Aorta (tissue), 5 donors: ENCODE measurements at places on chromosomes 12 and 14.
A peak's percentile ranks its signal among the peaks of the same experiment; 100 is the strongest.

DNA sequence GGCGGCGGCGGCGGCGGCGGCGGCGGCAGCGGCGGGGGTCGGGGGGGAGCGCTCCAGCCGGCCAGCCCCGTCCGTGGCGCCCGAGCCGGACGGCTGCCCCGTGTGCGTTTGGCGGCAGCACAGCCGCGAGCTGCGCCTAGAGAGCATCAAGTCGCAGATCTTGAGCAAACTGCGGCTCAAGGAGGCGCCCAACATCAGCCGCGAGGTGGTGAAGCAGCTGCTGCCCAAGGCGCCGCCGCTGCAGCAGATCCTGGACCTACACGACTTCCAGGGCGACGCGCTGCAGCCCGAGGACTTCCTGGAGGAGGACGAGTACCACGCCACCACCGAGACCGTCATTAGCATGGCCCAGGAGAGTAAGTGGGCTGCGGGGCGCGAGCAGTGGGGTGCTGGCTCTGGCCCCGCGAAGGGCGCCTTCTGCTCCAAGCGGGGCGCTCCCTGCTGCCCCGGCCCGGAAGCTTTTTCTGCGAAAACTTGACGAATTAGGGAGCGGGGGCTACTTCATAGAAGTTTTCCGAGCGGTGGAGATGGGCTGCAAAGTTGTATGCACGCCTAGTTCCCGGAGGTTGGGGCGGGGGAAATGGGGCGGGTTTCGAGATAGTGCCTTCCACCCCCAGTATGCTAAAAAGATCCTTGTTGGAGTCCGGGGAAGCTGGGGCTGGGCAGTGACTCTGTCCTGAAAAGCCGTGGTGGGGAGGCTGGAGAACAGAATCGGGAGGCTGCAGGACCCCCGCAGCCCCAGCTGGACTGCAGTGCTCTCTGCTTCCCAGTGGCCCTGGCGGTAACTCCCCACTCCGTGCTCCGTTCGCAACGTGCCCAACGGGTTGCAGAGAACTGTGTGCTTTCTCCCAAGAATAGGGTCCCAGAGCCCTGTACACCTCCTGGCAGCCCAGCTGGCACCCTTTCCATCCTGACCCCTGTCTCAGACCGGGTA, 751 bp downstream of the GDF11 start:
- peak overlapping the region; percentile 75 for H3K4me3 ChIP-seq
- peak; percentile 87 for DNase-seq
- no peaks in the 10 kb centered on the region for H3K27me3 ChIP-seq
- H3K4me1 ChIP-seq, result no peaks in the 10 kb centered on the region
- H3K27ac ChIP-seq, result no peak overlapping the region

GRCh38 chr12:52423661-52424500, 10.3 kb downstream of the KRT75 start:
- H3K36me3 ChIP-seq, result no peaks in the 10 kb centered on the region
- H3K27ac ChIP-seq, result no peak overlapping the region
- H3K27me3 ChIP-seq, result no peaks in the 10 kb centered on the region
- no peak overlapping the region for H3K4me3 ChIP-seq
- no peak for DNase-seq

DNA sequence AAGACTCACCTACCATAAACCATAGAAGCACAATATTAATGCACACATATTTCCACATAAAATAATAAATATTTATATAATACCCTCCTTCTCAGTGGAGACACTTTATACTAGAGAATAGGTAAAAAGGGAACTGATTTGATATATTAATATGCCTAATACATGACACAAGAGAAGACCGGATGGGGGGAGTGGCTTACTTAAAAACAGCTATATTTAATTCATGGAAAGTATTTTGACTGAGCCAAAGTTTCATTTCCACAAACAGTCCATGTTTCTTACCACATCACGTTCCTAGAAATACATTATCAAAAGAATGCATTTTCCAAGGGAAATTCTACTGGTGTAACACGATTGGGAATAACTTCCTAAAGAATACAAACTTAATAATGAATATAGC, 63.4 kb downstream of the ITPR2 start:
- DNase-seq, result no peak
- peaks cover 2% of the 10 kb centered on the region for H3K36me3 ChIP-seq
- H3K27ac ChIP-seq, result no peak overlapping the region
- H3K4me1 ChIP-seq, result no peaks in the 10 kb centered on the region

DNA sequence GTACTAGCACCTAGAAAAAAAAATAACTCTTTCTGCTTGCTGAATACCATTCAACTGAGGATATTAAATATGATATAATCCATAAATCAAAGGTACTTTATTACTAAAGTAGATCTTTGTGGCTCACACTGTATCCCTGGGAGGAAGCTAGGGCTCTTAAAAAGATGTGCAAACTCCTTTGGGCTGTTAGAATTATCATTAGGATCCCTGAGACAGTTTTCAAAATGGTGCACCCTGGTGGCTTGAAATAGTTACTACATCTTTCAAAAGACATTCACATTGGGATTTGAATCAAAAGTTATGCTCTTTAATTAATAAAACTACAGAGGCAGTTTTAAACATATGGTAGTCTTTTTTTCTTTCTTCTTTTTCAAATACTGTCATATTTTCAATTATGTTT, 228.5 kb upstream of the G2E3 start:
- H3K36me3 ChIP-seq, result no peaks in the 10 kb centered on the region
- no peak overlapping the region for H3K27ac ChIP-seq
- H3K27me3 ChIP-seq, result no peaks in the 10 kb centered on the region
- H3K4me3 ChIP-seq, result no peak overlapping the region
- H3K4me1 ChIP-seq, result no peaks in the 10 kb centered on the region
- DNase-seq, result no peak

DNA sequence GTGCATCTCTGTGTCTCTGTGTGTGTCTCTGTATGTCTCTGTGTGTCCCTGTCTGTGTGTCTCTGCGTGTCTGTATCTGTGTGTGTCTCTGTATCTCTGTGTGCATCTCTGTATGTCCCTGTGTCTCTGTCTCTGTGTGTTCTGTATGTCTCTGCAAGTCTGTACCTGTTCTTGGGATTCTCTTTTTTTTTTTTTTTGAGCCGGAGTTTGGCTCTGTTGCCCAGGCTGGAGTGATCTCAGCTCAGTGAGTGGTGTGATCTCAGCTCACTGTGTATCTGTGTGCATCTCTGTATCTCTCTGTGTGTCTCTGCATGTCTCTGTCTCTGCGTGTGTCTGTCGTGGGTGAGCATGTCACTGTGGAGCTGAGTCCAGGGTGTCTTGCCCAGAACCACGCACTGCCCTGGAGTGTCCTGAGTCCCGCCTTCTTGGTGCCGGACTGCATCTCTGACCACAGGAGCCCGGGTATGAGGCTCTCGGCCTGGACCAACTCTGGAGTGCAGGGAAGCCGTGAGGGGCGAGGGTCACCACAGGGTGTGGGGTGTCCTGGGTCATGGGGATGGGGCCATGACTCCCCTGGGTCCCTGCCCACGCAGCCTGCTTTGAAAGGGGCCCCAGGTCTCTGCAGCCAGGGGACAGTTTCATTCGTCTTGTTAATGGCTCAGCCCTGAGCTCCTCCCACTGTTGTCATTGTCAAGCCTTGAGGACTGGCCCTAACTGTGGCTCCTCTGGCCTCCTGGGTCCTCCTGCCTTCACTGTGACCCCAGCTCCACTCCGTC, 11.8 kb downstream of the MYL2 start:
- no peak for DNase-seq
- H3K4me1 ChIP-seq, result no peaks in the 10 kb centered on the region
- H3K27ac ChIP-seq, result no peak overlapping the region
- H3K36me3 ChIP-seq, result no peaks in the 10 kb centered on the region

DNA sequence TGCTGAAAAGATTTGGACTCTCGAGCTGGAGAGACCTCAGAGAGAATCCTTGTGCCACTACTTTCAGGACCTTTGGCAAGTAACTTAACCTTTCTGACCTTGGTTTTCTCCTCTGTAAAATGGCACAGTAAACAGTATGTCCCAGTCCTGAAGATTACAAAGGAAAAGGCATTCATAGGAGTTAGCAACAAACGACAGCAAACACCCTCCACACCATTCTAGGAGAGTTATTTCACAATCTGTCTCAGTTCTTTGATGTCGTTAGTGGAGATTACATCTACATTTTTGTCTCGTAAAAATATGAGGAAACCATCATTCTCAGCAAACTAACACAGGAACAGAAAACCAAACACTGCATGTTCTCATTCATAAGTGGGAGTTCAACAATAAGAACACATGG, 205.7 kb downstream of the ITPR2 start:
- no peak for DNase-seq
- H3K36me3 ChIP-seq, result peaks cover 3% of the 10 kb centered on the region
- H3K27me3 ChIP-seq, result no peaks in the 10 kb centered on the region
- no peaks in the 10 kb centered on the region for H3K4me1 ChIP-seq
- H3K27ac ChIP-seq, result no peak overlapping the region
- H3K4me3 ChIP-seq, result no peak overlapping the region

DNA sequence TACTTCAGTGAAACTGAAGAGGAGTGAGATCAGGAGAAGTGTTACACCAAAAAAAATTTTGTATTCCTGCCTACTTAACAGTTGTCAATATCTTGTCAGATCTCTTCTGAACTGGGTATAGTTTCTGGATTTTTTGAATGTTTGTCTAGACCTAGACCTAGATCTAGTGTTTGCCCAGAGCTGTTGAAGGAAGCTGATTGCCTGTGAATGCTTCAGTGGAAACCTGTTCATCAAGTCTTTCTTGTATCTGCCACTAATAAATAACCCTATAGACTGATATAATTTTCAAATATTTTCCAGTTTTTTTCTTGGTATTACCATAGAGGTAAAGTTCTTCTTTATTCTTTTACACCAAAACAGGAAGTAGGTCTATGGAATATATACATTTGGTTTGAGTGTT, 781.5 kb upstream of the FBXO33 start:
- H3K4me3 ChIP-seq, result no peak overlapping the region
- no peaks in the 10 kb centered on the region for H3K27me3 ChIP-seq
- H3K27ac ChIP-seq, result no peak overlapping the region
- no peaks in the 10 kb centered on the region for H3K36me3 ChIP-seq
- no peak for DNase-seq

DNA sequence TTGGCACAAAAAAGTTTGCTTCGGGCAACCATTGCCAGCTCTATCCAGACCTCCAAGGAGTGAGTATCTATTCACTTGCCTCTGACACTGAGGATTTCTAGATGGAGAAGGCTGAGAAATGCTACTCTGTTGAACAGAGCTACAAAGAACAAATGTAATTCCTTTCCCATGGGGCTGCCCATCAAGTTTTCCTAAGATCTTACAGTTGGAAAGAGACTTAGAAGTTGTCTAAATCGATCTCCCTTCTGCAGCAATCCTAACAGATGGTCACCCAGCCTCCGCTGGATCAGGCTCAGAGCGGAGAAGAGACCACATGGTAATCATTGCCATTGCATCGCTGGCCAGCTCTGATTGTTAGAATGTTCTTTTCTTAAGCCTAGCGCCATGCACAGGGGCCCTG, 110.1 kb upstream of the BCL2L14 start:
- H3K36me3 ChIP-seq, result no peaks in the 10 kb centered on the region
- no peak overlapping the region for H3K27ac ChIP-seq
- no peak overlapping the region for H3K4me3 ChIP-seq

DNA sequence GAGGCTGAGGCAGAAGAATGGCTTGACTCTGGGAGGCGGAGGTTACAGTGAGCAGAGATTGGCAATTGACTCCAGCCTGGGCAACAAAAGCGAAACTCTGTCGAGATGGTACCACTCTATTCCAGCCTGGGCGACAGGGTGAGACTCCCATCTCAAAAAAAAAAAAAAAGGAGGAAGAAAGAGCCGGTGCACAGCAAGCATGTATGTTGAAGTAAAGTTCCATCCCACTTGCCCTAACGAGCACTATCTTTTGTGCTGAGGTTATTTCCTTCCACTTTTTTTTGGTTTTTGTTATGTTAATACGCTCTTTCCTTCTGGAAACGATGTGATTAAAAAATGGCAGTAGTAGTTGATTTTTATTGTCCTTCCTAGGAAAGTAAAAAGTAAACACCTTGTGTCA, 19.5 kb upstream of the GOLGA5 start:
- H3K4me1 ChIP-seq, result no peaks in the 10 kb centered on the region
- H3K36me3 ChIP-seq, result no peaks in the 10 kb centered on the region
- no peak overlapping the region for H3K27ac ChIP-seq
- no peaks in the 10 kb centered on the region for H3K27me3 ChIP-seq

GRCh38 chr14:22781301-22781991, 15.0 kb downstream of the OXA1L start:
- H3K36me3 ChIP-seq, result no peaks in the 10 kb centered on the region
- no peak overlapping the region for H3K4me3 ChIP-seq
- H3K4me1 ChIP-seq, result no peaks in the 10 kb centered on the region
- no peak for DNase-seq

- H3K4me3 ChIP-seq, result no peak overlapping the region
- no peaks in the 10 kb centered on the region for H3K27me3 ChIP-seq
- H3K4me1 ChIP-seq, result no peaks in the 10 kb centered on the region
Observed at GRCh38 chr12:53287741-53288216, 7.6 kb upstream of the PFDN5 start.

DNA sequence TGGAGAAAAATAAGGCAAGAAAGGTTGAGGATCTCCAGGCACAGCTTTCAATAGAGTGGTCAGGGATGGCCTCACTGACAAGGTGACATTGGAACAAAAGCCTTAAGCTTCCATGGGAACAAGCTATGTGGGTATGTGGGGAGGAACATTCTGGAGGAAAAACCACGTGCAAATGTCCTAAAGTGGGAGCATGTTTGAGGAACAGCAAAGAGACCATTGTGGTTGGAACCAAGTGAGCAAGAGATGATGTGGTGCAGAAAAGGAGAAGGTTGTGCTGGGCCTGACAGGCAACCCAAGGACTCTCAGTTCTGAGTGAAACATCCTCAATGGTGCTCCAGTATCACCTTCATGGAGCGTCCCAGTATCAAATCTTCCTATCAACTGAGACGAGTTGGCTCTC, 184.0 kb downstream of the CAND1 start:
- H3K36me3 ChIP-seq, result no peaks in the 10 kb centered on the region
- no peak overlapping the region for H3K27ac ChIP-seq
- H3K4me3 ChIP-seq, result no peak overlapping the region
- H3K27me3 ChIP-seq, result no peaks in the 10 kb centered on the region
- no peaks in the 10 kb centered on the region for H3K4me1 ChIP-seq

DNA sequence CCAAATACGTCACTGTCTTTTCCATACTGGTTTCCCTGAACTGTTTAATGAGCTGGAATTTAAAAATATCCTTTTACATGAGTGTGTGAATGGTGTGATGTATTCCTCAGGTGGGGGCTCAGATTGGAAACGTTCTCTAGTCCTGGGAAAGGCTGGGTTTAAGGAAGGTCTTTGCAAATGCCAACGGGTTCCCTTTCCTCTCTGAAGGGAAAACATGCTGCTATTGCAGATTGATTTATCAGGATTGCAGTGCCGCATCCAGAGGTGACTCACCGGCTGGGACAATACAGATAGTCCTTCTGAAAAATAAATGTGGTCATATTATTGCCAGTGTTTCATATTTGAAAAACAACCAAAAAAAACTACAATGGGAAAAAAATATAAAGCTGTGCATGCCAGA, 193.1 kb upstream of the FLRT2 start:
- no peak for DNase-seq
- no peak overlapping the region for H3K4me3 ChIP-seq
- peaks cover 8% of the 10 kb centered on the region for H3K4me1 ChIP-seq
- H3K27ac ChIP-seq, result no peak overlapping the region
- H3K36me3 ChIP-seq, result no peaks in the 10 kb centered on the region
